ENCODE measurements at places on chromosomes 7 and 10.

GRCh38 chr10:102450374-102451104 lies 804 bp downstream of the C10orf95 start:
- DNase-seq: peak; percentile 87

DNA sequence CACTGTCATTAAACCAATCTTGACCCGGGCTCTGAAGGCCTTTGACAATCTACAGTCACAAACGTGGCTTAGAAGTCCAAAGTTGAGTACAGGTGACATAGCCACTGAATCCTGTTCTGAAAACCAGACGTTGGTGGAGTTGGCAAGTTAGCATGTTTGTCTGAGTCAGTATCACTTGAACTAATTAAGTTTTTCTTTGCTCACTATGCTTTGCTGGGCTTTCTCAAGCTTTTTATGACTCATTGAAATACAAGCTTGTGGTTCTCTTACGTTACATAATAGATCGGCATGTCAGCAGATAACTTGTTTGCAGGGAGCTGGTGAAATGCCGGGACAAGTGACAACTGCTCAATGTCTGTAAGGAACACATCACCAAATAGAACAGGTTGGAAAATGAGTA lies 53.8 kb downstream of the ARL5B start:
- no peak for DNase-seq

DNA sequence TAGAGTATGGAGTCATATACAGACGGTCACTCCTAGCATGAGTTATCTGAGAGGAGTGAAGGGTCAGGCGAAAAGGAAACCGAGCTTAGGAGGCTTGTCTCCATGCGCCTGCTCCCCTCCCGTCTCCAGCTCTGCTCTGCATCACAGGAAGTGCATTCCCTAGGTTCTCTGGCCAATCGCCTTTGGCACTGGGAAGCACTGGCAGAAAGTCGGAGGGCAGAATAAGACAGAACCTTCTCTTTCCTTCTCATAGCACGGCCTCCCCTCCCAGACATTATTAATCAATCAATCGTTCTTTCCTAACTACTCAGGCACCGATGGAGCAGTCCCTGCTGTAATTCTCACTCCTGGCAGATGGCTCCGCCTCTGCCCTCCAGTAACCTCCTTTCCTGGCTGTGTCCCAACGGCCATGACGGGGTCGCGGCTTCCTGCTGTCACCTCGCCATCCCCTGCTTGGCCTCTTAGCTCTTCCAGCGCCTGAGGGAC lies 177.1 kb downstream of the FRMD4A start:
- DNase-seq: peak; percentile 40

DNA sequence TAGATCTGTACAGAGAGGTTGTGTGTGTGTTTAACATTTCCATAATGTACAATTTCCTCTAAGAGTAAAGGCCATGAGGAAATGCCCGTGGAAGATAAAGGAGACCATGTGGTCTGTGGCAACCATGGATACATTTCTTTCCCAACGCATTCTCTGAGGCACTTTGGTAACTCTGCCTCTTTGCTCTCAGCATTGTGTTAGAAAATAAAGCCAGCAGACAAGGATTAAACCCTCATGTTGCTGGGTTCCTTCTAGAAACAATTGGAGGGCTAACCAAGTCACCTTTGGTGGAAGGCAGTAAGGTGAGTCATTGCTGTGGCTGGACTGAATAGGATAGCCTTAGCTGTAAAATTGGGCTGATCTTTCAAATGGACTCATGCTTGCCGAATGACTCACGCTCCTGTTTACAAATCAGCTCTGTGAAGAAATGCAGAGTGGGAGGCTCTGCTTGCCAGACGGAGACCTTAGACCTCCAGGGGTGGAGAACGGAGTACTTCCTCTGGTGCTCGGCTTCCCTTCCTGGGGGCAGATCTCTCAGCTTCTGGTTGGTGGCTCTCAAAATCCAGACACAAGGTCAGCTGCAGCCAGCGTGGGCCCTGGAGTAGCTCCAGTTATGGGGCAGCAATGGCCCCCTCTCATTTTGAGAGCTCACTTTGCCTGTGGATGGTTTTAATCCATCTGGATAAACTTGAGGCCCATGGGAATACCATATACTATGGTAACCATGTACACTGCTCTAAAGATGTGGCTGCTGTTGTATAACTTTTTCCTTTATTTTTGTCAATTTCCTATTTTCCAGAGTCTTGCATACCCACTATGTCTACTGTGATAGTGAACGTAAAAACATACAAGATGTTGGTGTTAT lies 137.3 kb downstream of the TCF7L2 start:
- peak; percentile 72 for DNase-seq

DNA sequence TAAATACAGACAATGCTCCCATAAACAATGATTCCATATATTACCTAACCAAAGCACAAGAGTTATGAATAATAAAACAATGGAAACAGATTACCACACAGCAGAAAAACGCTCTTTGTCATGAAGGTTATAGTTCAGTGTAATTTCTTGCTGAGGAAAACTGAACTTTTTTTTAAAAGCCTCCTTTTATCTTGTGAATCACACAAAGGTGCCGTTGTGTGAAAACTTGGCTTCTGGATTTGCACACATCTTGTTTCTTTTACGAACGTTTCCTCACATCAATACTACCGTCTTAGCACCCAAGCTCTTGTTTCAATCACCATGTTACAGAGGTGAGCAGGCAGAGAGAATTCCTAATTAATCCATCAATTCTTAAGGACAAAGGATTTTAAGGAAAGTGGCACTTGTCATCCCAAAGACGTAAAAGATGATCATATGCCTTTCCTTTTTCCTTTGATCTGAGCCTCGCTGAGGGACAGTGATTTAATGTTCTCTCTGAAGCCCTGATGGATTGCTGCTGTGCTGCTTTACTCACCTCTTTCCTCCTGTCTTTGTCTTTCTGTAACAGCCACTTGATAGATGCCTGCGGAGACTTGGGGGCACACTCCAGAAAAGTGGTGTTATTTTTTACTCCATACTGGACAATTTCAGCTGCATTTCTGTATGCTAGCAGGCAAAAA lies 110.1 kb downstream of the CD36 start:
- peak; percentile 12 for DNase-seq

Data from iPS-NIHi11 (cell line).